ENCODE measurements at places on chromosomes 4 and X. TPM values are rescaled to one million over a fixed set of nuclear protein-coding genes. Genes with fewer than 3 reads are reported as not detected.

Gene PAQR3
- 31.7 TPM for total RNA-seq

Gene SYTL4
- total RNA-seq: not detected

Gene DCAF12L2
- not detected for total RNA-seq

Gene AREG
- 47.2 TPM for total RNA-seq

Gene CLCN4
- 0.05 TPM for total RNA-seq

- H3K36me3 ChIP-seq: no peaks in the 10 kb centered on the region
- no peaks in the 10 kb centered on the region for H3K27me3 ChIP-seq
- no peaks in the 10 kb centered on the region for H3K4me1 ChIP-seq
- no peak overlapping the region for H3K27ac ChIP-seq
- H3K4me3 ChIP-seq: no peak overlapping the region
These were observed 240.3 kb upstream of the GPC4 start for GRCh38 chrX:133655275-133656265.

- peaks cover 24% of the 10 kb centered on the region for H3K4me1 ChIP-seq
- H3K4me3 ChIP-seq: no peak overlapping the region
- no peaks in the 10 kb centered on the region for H3K36me3 ChIP-seq
- DNase-seq: peak; percentile 49
- no peaks in the 10 kb centered on the region for H3K27me3 ChIP-seq
- H3K27ac ChIP-seq: no peak overlapping the region
These were observed 253.5 kb upstream of the GATB start for GRCh38 chr4:152014280-152014679.

DNA sequence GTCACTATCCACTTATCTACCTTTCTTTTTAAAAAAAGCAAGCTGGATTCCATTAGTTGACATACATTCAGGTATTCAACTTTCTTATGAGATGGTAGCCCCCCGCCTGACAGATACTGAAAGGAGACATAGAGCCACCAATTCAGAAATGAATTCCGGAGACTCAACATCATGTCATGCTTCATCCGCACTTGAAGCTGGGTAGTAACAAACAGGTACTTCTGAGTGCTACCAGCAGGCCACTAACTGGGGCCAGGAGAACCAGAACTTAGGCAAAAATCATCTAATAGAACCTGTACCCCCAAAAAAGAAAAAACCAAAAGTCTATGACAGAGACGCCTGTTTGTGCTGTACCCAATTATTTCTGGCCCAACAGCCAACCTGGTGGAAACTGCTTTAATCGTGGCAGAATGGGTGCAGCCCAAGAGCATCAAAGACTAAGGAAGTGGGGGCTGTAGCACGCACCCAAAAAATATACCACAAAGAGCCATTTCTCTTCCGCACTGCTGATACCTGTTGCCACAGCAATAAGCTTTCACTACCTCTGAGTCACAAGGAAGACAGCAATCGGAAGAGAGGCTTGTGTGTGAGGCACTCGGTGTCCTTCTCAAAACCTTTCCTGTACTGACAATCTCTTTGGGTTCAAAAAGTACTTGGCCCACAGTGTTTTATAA, 84.8 kb downstream of the AFAP1 start:
- no peaks in the 10 kb centered on the region for H3K27me3 ChIP-seq
- no peak overlapping the region for H3K4me3 ChIP-seq
- peak overlapping the region; percentile 8 for H3K27ac ChIP-seq
- no peaks in the 10 kb centered on the region for H3K36me3 ChIP-seq

DNA sequence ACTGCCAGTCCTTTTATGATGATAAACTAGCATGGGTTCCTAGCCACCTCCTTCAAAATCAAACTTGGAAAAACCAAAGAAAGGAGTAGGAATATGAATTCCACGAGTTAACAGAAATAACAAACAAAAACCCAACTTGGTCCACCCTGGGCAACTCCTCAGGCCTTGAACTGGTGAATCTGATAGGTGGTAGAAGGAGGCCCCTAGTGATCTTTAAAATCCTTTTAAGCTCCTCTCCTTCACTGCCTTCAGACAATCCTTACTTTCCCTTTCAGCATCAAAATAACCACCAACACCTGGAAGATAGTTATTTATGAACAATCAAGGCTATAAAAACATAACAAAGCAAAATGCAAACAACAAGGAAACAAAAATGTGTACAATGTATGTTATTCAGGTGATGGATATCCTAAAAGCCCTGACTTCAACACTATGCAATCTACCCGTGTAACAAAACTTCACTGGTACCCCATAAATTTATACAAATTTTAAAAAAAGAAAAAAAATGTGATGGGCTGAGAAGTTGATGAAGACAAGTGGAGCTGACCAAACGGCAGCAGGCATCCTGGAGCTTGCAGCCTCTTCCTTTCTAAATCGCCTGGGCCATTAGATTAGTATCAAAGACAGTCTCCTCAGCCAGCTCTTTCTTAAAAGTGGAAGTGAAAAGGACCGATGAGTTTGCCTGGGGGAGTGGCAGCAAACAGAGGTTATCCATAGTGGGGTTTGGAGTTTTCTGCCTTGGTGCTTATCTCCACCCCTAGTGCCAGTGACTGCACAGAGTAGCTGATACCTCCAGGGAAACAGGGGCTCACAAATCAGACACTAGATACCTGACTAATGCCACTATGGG, 179.6 kb downstream of the TMA16 start:
- no peaks in the 10 kb centered on the region for H3K36me3 ChIP-seq
- no peak overlapping the region for H3K4me3 ChIP-seq
- no peak overlapping the region for H3K27ac ChIP-seq
- DNase-seq: no peak
- H3K27me3 ChIP-seq: no peaks in the 10 kb centered on the region

- H3K4me3 ChIP-seq: no peak overlapping the region
- H3K27me3 ChIP-seq: no peaks in the 10 kb centered on the region
- no peaks in the 10 kb centered on the region for H3K4me1 ChIP-seq
- H3K36me3 ChIP-seq: no peaks in the 10 kb centered on the region
These were observed 219.6 kb upstream of the ANXA3 start for GRCh38 chr4:78331965-78332364.

DNA sequence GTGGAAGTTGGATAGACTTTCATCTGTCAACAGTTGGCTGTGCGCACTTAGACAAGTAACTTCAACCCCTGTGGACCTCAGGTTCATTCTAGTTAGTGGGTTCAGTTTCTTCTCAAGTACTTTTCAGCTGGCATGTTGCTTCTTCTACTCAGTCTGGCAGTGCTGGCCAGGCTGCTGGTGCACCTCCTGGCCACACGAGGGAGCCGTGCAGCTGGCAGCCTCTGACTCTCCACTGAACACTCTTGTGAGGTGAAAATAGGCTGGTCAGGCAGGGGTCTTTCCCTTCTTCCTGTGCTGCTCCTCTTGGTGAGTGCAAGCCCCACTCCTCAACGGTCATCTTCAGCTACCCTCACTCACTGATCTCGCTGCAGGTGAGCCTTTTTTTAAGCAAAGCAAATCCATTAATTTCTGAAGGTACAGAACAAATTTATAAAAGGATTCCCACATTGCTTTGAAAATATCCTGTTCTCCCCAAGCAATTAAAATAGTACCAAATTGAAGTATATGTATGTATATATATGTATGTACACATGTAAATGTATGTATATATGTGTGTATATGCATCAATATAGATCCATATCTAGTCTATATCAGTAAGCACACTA, 30.6 kb downstream of the LONRF3 start:
- no peak overlapping the region for H3K27ac ChIP-seq
- no peaks in the 10 kb centered on the region for H3K27me3 ChIP-seq
- no peak overlapping the region for H3K4me3 ChIP-seq
- H3K4me1 ChIP-seq: no peaks in the 10 kb centered on the region
- H3K36me3 ChIP-seq: peaks cover 4% of the 10 kb centered on the region

DNA sequence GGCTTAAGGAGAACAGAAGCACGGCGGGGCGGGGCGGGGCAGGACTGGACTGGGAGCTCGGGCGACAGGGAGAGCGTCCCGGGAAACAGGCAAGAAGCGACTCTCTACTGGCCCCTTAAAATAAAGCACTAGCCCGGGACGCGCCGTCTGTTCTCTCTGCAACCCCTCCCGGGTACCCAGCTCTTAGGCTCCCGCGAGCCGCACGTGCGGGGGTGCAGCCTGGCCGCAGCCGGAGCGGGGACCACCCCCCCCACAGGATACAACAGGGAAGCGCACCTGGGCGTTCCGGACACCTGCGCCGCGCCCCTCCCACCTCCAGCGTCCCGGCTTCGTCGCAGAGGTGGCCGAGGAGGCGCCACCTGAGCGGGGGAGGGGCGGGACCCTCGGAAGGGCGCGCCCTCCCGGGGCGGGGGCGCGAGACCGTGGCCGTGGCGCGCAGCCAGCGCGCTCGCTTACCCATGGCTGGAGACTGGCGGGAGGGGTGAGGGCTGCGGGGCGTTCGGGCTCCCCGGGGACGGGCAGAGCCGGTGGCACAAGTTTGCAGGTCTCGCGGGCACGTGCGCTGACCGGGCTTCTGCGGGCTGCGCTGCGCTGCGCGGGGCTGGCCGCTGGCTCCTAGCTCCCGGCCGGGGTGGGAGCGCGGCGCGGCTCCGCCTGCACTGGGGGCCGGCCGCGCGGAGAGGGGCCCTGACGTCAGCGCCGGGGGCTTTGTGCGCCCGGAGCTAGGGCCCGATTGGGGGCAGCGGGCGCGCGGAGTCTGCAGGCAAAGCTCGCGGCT, 91.5 kb downstream of the GEMIN8 start:
- H3K27ac ChIP-seq: no peak overlapping the region
- H3K27me3 ChIP-seq: peaks cover 3% of the 10 kb centered on the region
- no peaks in the 10 kb centered on the region for H3K36me3 ChIP-seq

DNA sequence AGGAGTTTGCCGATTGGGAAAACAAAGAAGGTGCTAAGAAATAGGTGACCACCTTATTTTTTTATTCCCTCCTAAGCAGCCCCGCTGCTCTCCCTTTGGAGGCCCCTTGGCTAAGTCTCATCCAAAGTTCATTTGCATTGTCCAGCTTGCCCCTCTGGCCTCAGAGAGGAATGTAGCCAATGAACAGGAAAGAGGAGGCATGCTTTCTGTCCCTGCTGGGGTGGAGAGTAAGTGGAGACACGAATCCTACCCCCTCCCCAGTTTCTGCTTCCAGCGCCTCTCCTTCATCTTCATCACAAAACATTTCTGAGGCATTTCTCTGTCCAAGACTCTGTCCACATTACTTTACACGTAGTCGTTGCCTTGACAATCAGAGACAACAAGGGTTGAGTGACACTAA, 38.7 kb downstream of the NLGN3 start:
- H3K4me1 ChIP-seq: peaks cover 19% of the 10 kb centered on the region
- H3K4me3 ChIP-seq: no peak overlapping the region
- H3K27me3 ChIP-seq: no peaks in the 10 kb centered on the region
- H3K27ac ChIP-seq: no peak overlapping the region
- no peaks in the 10 kb centered on the region for H3K36me3 ChIP-seq

GRCh38 chr4:146029939-146030710, 91.5 kb upstream of the ZNF827 start:
- DNase-seq: no peak
- no peaks in the 10 kb centered on the region for H3K36me3 ChIP-seq
- no peaks in the 10 kb centered on the region for H3K27me3 ChIP-seq
- no peak overlapping the region for H3K27ac ChIP-seq
- no peak overlapping the region for H3K4me3 ChIP-seq

DNA sequence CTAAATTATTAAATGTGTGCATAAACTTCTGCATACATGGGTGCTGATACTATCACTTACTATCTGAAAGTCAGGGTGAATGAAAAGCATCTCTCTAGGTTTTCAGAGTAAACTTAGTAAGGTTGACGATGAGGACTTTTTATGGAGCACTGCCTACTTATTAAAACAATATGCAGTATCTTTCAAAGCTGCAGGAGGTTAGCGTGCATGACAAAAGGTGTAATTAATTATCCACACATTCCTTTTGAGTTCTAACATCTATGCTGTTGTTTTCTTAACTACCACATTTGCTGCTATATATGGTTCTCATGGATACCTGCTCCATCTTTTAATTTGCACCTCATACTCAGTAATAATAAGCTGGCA, 256.2 kb downstream of the FSTL5 start:
- H3K4me1 ChIP-seq: no peaks in the 10 kb centered on the region
- H3K27me3 ChIP-seq: no peaks in the 10 kb centered on the region
- H3K27ac ChIP-seq: no peak overlapping the region
- no peaks in the 10 kb centered on the region for H3K36me3 ChIP-seq

DNA sequence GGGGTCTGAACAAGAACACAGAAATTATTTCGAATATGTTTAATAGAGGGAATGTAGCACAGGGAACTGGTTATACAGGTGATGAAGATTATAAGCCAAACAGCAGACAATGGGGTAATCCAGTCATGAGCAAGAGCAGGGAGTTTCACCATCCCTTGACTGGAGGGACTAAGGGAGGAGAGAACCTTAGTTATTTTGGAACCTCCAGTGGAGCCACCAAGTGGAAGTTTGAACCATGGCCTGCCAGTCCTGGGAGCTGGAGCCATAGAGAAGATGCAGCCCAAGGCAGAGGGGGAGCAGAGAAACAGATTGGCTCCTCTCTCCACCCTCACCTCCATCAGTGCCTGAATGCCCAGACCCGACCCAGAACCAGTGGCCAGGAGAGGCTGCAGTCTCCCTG, 264.6 kb upstream of the RASGEF1B start:
- no peak for DNase-seq
- no peaks in the 10 kb centered on the region for H3K27me3 ChIP-seq
- H3K4me1 ChIP-seq: no peaks in the 10 kb centered on the region
- no peak overlapping the region for H3K27ac ChIP-seq

DNA sequence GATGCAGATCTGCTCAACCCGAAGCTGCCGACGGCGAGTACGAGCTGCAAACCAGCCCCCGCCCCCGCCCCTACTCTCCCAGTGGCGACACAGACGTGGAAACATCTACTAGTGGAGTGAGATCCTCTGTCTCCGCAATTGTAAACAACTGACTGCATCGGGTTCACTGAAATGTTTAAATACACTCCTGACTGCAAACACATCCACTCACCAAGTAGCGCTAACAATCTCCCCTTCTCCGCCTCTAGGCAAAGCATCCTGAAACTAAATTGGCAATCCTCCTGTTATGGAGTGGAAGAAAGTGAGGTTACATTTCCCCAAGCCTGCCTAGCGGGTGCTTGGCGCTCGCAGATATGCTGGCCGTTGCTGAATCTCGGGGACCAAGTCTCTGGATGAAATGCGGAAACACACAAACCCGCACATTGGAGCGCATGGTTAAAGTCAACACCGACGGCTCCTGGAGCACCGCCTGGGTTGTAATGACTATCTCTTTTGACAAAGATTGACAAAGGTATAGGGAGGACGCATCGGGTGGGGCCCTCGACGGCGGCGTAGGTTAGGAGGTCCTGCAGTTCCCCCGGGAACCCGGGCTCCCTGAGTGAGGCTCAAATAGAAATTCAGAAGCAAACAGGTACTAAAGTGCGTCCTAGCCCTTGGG, 117.0 kb upstream of the TEX13C start:
- no peak overlapping the region for H3K27ac ChIP-seq
- H3K4me1 ChIP-seq: peaks cover 14% of the 10 kb centered on the region
- no peaks in the 10 kb centered on the region for H3K36me3 ChIP-seq

GRCh38 chr4:55768291-55768690, 51.3 kb upstream of the EXOC1L start:
- no peaks in the 10 kb centered on the region for H3K4me1 ChIP-seq
- no peaks in the 10 kb centered on the region for H3K27me3 ChIP-seq
- no peaks in the 10 kb centered on the region for H3K36me3 ChIP-seq
- H3K4me3 ChIP-seq: no peak overlapping the region
- H3K27ac ChIP-seq: no peak overlapping the region
- DNase-seq: no peak

- DNase-seq: no peak
- H3K36me3 ChIP-seq: no peaks in the 10 kb centered on the region
- no peak overlapping the region for H3K4me3 ChIP-seq
- no peak overlapping the region for H3K27ac ChIP-seq
- H3K4me1 ChIP-seq: no peaks in the 10 kb centered on the region
- no peaks in the 10 kb centered on the region for H3K27me3 ChIP-seq
These were observed 24.8 kb downstream of the PDGFC start for GRCh38 chr4:156946516-156947424.

- no peaks in the 10 kb centered on the region for H3K36me3 ChIP-seq
- peak; percentile 63 for DNase-seq
- H3K4me1 ChIP-seq: peaks cover 44% of the 10 kb centered on the region
- no peak overlapping the region for H3K27ac ChIP-seq
- H3K4me3 ChIP-seq: no peak overlapping the region
- H3K27me3 ChIP-seq: peaks cover 81% of the 10 kb centered on the region
These were observed 24.0 kb downstream of the HAND2 start for GRCh38 chr4:173505924-173506518.
